ENCODE measurements at places on chromosomes 5 and 9.

DNA sequence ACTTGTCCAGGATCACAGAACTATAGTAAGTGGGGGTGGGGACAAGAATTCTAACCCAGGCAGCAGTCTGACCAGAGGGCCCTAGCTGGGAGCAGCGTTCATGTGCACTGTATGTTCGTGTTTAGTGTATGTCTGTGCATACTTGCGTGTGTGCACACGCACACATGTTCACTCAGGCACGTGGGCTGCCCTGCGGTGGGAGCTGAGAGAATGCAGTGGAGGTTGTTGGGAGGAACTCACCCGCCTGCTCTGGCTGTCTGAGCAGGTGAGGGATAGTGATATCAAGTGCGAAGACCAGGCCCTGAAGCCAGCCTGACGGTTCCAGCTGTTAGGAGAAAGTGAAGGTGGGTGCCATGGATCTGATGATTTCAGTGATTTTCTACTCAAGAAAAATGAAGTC is 942 bp downstream of the DCANP1 start:
- no peak for DNase-seq

DNA sequence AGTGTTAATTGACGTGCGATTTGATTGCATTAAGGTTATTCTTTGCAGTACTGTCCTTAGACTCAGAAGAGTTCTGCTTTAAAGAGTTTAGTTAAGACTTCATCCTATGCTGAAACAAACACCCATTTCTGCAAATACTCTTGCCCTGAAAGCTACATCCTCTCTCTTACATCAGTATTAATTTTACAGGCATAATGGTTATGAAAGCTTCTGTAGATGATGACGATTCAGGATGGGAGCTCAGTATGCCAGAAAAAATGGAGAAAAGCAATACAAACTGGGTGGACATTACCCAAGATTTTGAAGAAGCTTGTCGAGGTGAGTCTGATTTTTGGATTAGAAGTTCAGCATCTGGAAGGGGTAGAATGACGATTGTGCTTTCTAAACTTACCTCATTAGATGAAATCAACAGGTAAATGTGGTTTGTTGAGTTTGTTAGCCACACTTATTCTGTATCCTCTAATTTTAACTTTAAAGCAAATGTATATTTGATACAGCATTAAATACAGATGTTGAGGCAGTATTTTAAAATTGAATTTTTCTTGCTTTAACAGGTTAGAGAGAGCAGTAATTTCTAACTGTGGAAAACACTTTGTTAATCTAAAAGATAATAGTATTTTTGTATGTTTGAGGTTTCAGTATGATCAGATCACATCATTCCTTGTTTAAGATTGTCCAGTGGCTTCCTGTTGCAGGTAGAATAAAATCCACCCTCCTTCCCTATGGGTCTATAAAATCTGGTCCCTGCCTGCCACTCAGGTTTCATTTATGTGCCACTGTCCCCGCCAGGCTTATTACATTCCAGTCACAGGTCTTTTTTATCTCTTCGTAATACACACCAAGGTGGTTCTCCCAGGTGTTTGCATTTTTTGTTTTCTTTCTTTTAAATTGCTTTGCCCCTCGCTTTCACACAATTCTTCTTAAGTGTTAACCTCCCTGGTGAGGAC is 1.3 kb downstream of the NAA35 start:
- DNase-seq: peak; percentile 24

DNA sequence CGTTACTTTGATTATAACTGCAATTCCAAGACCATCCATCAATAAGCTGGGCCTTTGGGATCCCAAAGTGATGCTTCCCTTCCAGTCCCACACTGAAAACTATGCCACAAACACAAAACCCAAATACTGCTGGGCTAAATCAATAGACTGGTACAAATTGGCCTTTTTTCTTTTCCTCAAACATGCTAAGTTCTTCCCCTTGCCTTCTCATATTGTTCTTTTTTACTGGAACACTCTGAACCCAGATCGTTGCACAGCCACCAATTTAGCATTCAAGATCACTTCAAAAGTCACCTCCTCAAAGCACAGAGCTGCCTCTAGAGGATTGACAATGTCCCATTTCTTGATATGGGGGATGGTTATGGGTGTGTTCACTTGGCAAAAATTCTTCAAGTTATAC is 66.0 kb downstream of the ACTL7B start:
- DNase-seq: no peak

GRCh38 chr5:11905206-11905605 is 960 bp upstream of the CTNND2 start:
- DNase-seq: no peak

GRCh38 chr9:92671323-92671722 is 1.4 kb upstream of the IPPK start:
- DNase-seq: peak; percentile 85

DNA sequence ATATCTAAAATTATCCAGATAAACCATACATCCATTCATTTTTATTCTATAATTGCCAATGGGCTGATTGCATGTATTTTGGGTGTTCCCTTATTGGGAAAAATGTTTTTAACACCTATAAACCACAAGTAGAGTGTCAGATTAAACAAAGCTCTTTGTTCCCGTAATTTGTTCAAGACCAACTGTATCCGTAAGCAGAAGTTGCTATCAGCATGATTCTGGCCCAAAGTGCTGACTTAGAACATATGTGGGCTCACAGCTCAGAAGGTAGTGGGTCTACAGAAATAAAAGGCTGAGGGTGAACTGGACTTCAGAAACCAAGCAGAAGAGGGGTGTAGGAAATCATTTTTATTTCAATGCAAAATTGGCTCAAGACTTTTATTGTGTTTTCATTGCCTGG is 23.5 kb upstream of the IL7R start:
- no peak for DNase-seq

DNA sequence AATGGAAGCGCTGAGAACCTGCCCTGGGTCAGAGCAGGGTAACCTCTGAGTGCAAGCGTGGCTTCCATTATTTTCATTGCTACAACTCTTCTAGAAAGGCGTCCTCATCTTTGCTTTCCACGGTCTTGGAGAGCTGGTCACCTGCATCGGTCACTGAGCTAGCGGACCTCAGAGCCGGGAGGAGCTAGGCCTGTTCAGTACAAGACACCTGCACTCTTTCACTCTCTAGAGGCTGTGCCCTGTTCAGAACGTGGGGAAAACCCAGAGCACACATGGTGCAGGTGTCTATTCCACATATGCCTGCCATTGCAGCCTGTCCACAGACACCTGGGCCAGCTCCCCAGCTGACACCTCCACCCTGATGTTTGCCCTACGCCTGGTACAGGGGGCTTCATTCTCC is 147.8 kb upstream of the IRX2 start:
- no peak for DNase-seq

GRCh38 chr5:141919218-141920119 is 4.2 kb upstream of the DELE1 start:
- DNase-seq: no peak

DNA sequence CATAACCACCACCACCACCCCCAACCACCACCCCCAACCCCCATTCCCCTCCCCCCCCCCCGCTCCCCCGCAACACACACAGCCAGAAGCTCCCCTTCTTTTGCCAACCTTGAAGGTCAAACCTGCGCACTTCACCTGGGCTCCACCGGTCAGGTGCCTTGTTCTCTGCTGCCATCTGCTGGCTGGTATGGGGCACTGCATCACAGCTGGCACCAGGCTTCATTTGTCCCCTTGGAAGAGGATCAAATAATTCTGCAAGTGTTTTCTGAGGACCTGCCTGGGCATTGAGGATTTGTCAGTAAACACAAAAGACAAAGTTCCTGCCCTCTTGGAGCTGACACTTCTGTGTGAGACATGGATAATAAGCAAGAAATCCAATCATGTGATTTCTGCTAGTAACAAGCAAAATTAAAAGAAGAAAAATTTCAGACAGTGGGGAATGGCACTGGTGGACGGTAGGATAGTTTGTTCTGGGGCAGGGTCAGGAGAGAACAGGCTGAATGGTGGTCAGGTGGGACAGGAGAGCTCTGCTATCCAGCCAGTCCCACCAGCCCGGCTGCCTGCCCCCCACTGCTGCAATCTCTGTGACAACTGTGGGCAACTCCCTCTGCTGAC is 55.6 kb upstream of the LMX1B start:
- peak; percentile 29 for DNase-seq

DNA sequence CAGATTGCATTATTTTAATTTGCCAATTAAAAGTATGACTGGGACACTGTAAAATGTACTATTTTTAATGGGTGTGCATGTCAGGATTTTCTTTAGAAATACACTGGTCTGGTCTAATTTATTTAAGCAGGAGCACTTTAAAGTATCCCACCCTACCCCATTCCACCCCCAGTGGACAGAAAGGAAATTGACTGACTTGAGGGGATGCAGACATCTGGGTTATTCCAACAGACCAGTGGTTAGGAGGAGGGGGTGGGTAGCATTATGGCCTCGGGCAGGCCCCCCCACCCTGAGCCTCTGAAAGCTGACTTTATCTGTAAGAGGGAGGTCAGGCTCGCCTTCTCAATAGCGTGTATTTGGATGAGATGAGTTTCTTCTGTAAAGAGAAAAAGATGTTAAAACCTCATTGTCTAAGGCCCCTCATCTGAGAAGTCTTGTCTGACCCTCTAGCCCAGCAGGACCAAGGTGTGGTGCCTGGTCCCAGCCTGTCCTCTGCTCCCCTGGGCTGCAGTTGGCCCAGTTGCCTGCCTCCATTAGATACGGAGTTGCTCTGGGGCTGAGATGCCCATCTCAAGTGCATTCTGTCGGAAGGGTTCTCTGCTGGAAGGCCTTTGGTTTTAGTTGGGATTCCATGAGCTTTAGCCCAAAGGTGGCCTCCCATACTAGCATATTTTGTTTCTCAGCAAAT is 4.4 kb downstream of the HNRNPAB start:
- DNase-seq: no peak

- no peak for DNase-seq
Observed at GRCh38 chr5:115109356-115109755, 60.4 kb downstream of the TRIM36 start.

GRCh38 chr5:102932781-102933180 is 177.7 kb downstream of the PAM start:
- no peak for DNase-seq

- DNase-seq: no peak
Observed at GRCh38 chr9:69076550-69076949, 41.0 kb downstream of the FXN start.

DNA sequence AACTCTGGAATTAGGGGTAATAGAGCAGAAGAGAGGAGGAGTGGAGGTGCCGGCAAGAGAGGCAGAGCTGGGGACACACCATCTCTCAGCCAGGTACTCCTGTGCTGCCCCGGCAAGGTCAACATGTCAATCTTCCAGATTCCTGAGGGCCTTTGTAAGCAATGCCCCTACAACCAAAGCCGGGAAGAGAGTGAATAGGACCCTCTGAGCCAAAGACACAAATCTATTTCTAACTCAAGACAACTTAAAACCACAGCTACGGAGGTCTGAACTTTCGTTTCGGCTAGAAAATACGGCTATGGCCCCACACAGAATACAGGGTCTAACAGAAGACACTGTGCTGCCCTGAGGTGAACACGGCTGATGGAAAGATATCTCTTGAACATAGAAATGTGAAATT is 66.6 kb downstream of the SERINC5 start:
- DNase-seq: no peak

- no peak for DNase-seq
Observed at GRCh38 chr5:39670391-39670790, 245.6 kb upstream of the DAB2 start.

- no peak for DNase-seq
Observed at GRCh38 chr5:31731016-31731415, 92.1 kb downstream of the PDZD2 start.

- DNase-seq: peak; percentile 42
Observed at GRCh38 chr9:37262410-37262809, 142.0 kb downstream of the ZCCHC7 start.

- DNase-seq: no peak
Observed at GRCh38 chr5:10439692-10440091, 2.0 kb upstream of the ROPN1L start.

DNA sequence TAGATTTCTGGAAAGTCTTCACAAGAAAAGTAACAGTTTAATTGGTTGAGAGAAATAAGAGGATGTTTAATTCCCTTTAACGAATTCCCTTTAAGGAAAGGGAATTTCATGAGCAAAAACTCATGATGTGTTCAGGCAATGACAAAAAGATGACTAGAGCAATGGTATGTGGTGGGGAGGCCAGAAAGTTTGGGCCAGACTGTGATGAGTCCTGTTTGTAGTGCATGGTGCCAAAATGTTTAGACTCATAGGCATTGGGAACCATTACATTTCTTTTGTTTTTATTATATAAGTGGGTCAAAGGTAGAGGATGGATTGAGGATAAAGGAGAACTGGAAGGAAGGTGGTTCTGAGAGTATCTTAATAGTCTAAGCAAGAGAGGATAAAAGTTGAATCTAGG is 10.9 kb downstream of the CNTRL start:
- no peak for DNase-seq

- no peak for DNase-seq
Observed at GRCh38 chr9:91746357-91746756, 203.7 kb downstream of the ROR2 start.

GRCh38 chr9:36213387-36213786 is 22.7 kb downstream of the CLTA start:
- no peak for DNase-seq

DNA sequence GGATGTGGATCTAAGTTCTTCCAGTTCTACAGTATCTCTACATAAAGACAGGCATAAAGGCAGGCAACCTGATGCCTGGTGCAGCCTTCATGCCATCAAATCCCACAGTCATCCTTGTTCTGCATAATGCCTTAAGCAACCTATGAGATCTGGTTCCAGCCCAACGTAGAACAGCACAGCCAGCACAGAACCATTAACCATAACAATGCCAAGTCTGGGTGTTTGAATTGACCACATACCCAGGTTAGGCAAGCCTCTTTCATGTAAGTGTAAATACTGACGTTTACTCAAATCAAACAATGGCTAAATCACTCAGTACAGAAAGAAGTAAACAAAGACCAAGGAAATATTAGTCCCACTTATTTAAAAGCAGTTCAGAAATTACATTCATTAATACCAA is 195.0 kb downstream of the ADAMTSL1 start:
- no peak for DNase-seq

DNA sequence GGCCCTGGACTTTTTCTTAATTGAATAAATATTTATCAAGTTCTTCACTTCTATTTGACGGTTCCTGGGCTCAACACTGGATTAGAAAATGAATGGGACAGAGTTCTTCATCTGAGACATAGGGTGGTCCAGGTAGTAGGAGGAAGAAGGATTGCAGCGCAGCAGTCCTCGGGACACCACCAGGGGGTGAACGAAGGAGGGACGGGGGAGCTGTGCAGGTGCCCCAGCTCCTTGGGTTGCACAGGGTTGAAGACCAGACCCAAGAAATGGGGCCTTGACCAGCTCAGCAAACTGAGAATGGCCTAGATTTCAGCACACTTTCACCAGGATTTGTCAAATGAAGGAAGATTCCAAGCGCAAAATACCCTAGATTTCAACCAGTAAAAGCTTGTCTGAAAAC is 29.5 kb downstream of the ABL1 start:
- no peak for DNase-seq

- peak; percentile 34 for DNase-seq
Observed at GRCh38 chr9:86892576-86892975, 54.7 kb downstream of the GAS1 start.

GRCh38 chr5:151318850-151319732 is 15.5 kb upstream of the SLC36A3 start:
- peak; percentile 14 for DNase-seq

GRCh38 chr9:2742214-2742613 is 24.9 kb downstream of the KCNV2 start:
- DNase-seq: peak; percentile 71

- DNase-seq: no peak
Observed at GRCh38 chr5:133336969-133337410, 275.4 kb downstream of the FSTL4 start.

GRCh38 chr9:21653091-21653490 is 149.3 kb upstream of the MTAP start:
- DNase-seq: no peak

- DNase-seq: no peak
Observed at GRCh38 chr9:126348911-126349550, 22.4 kb downstream of the MVB12B start.

GRCh38 chr5:56108246-56108645 is 113.5 kb upstream of the IL6ST start:
- DNase-seq: no peak
